ENCODE measurements at places on chromosomes 16 and 17. TPM values are rescaled to one million over a fixed set of nuclear protein-coding genes. Genes with fewer than 3 reads are reported as not detected.

DNA sequence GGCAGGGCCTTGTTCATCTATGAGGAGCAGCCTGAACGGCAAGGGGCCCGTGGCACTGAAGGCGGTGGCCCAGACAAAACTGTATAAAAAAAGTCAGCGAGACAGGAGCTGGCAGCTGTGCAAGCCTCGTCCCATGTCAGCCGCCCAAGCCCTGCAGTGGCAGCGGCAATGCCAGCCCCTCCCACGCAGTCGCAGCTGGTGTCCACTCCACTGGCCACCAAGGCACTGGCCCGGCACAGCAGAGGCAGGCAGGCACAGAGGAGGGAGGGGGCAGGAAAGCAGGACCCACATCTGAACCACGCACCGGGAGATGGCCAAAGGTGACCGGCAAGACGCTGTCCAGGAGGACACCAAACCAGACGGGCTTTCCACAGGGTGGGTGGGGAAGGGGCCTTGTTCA is 15.9 kb upstream of the C16orf95 start:
- DNase-seq = no peak

DNA sequence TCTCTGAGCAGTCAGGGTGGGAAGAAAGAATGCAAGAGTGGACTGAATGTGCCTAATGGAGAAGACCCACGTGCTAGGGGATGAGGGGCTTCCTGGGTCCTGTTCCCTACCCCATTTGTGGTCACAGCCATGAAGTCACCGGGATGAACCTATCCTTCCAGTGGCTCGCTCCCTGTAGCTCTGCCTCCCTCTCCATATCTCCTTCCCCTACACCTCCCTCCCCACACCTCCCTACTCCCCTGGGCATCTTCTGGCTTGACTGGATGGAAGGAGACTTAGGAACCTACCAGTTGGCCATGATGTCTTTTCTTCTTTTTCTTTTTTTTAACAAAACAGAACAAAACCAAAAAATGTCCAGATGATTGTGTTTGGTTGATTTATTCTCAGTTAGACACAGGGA is 14.1 kb downstream of the IGFBP4 start:
- DNase-seq = no peak

- no peak for DNase-seq
Measured at GRCh38 chr16:67718668-67719047, 458 bp downstream of the GFOD2 start.

The STH gene
- not detected for total RNA-seq

GRCh38 chr17:38707678-38708351 is 2.7 kb downstream of the MLLT6 start:
- no peak for DNase-seq

GRCh38 chr17:47813512-47814031 is 8.0 kb downstream of the OSBPL7 start:
- no peak for DNase-seq

GRCh38 chr17:70945386-70945785 is 776.1 kb downstream of the KCNJ2 start:
- no peak for DNase-seq

DNA sequence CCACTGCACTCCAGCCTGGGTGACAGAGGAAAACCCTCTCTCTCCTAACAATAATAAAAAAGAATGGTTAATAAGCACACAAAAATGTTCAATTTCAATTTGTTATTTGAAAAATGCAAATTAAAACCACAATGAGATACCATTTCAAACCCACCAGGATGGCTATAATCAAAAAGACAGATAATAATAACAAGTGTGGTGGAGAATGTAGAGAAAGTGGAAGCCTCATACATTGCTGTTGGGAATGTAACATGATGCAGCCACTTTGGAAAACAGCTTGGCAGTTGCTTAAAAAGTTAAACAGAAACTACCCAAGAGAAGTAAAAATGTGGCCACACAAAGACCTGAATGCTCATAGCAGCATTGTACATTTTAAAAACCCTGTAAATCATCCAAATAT is 51.8 kb upstream of the MAP3K14 start:
- DNase-seq = no peak

GRCh38 chr17:68886401-68886800 is 68.8 kb downstream of the ABCA8 start:
- DNase-seq = no peak

DNA sequence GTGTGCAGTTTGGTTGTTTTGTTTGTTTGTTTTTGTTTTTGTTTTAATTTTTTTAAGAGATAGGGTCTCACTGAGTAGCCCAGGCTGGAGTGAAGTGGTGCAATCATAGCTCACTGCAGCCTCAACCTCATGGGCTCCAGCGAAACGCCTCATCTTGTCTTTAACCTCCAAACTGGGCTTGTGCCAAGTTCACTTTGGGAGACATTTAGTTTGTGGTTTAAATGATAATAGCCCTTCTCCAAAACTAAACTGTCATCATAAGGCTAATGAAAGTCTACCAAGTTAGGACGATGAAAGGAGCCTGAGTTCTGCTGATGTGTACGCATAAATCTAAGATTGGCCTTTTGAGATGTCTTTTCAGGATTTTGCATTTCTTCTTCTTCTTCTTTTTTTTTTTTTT is 6.5 kb upstream of the CARD14 start:
- DNase-seq = no peak
